ENCODE measurements at places on chromosomes 11 and 22.
A peak's percentile ranks its signal among the peaks of the same experiment; 100 is the strongest.

DNA sequence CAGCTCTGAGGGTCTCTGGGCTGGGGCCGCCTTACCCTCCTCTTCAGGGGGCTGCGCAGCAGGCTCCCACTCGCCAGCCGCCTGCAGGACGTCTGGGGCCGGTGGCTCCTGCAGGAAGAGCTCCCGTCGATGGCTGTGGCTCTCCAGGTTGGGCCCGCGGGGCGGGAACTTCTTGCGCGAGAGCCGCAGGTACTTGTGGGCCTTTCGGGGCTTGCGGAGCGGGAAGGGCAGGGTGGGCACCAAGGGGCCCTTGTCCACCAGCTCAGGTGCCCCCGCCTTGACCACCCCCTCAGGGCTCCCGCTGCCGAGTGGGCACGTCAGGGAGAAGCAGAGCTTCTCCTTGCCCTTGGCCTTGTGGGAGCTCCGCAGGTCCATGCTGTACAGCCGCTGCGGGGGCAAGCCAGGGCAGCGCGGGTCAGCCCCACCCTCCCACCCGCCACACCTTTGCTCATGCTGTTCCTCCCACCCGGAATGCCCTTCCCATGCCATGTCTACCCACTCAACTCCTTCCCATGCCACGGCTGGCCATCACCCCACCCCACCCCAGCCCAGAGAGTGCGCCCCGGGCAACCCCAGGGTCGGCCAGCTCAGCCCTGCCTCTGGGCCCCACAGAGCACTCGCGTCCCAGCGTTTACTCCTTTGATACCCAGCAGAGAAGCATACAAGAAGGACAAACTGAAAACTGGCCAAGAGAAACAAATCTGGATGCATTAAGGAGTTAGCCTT, 18.0 kb downstream of the CBX7 start:
- no peak for DNase-seq

- peak; percentile 36 for DNase-seq
Observed at GRCh38 chr11:123478352-123478987, 48.4 kb downstream of the GRAMD1B start.

DNA sequence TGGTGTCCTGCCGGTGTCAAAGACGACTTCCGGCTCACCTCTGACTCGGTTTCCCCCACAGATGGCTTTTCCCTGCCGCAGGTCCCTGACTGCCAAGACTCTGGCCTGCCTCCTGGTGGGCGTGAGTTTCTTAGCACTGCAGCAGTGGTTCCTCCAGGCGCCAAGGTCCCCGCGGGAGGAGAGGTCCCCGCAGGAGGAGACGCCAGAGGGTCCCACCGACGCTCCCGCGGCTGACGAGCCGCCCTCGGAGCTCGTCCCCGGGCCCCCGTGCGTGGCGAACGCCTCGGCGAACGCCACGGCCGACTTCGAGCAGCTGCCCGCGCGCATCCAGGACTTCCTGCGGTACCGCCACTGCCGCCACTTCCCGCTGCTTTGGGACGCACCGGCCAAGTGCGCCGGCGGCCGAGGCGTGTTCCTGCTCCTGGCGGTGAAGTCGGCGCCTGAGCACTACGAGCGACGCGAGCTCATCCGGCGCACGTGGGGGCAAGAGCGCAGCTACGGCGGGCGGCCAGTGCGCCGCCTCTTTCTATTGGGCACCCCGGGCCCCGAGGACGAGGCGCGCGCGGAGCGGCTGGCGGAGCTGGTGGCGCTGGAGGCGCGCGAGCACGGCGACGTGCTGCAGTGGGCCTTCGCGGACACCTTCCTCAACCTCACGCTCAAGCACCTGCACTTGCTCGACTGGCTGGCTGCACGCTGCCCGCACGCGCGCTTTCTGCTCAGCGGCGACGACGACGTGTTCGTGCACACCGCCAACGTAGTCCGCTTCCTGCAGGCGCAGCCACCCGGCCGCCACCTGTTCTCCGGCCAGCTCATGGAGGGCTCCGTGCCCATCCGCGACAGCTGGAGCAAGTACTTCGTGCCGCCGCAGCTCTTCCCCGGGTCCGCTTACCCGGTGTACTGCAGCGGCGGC, 5.5 kb downstream of the B3GNT6 start:
- DNase-seq = no peak

GRCh38 chr22:34986523-34986922, 79.4 kb upstream of the ISX start:
- DNase-seq = no peak

DNA sequence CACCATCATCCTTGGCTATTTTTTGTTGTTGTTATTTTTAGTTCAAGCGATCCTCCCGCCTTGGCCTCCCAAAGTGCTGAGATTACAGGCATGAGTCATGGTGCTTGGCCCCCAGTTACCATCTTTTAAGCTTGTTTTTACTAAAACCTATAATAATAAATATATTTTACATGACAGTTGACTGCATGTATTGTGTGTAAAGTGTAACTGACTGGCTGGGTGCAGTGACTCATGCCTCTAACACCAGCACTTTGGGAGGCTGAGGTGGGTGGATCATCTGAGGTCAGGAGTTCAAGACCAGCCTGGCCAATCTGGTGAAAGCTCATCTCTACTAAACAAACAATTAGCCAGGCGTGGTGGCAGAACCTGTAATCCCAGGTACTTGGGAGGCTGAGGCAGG, 386.2 kb downstream of the TENM4 start:
- no peak for DNase-seq

DNA sequence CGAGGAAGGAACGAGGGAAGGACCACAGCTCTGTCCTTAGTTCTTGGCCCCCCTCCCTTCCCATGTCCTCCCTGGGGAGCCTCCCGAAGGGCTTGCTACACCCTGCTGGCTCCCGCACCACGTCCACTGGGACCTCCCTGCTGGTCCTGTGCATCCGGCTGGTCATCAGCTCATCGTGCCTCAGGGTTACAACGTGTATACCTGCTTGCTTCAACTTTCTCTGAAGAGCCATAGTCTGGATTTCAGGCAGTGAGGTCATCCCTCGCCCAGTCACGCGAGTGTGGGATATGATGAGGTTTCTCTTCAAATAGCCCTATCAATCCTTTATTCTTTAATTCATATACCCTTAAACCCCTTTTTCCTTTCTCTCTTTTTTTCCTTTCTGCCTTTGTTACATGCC, 21.5 kb upstream of the CECR2 start:
- DNase-seq = no peak

- DNase-seq = no peak
Observed at GRCh38 chr11:94954753-94955152, 18.6 kb downstream of the CWC15 start.

Data from gastrocnemius medialis (tissue), 4 donors.